ENCODE measurements at places on chromosomes 7 and 10. TPM values are rescaled to one million over a fixed set of nuclear protein-coding genes. Genes with fewer than 3 reads are reported as not detected.

GRCh38 chr10:113316506-113316905 is 236.3 kb upstream of the HABP2 start:
- DNase-seq = no peak
- no peak overlapping the region for H3K4me3 ChIP-seq
- no peak overlapping the region for H3K27ac ChIP-seq
- H3K27me3 ChIP-seq = no peaks in the 10 kb centered on the region
- peaks cover 3% of the 10 kb centered on the region for H3K4me1 ChIP-seq
- H3K36me3 ChIP-seq = no peaks in the 10 kb centered on the region

ANKRD1 gene
- not detected for total RNA-seq

DNA sequence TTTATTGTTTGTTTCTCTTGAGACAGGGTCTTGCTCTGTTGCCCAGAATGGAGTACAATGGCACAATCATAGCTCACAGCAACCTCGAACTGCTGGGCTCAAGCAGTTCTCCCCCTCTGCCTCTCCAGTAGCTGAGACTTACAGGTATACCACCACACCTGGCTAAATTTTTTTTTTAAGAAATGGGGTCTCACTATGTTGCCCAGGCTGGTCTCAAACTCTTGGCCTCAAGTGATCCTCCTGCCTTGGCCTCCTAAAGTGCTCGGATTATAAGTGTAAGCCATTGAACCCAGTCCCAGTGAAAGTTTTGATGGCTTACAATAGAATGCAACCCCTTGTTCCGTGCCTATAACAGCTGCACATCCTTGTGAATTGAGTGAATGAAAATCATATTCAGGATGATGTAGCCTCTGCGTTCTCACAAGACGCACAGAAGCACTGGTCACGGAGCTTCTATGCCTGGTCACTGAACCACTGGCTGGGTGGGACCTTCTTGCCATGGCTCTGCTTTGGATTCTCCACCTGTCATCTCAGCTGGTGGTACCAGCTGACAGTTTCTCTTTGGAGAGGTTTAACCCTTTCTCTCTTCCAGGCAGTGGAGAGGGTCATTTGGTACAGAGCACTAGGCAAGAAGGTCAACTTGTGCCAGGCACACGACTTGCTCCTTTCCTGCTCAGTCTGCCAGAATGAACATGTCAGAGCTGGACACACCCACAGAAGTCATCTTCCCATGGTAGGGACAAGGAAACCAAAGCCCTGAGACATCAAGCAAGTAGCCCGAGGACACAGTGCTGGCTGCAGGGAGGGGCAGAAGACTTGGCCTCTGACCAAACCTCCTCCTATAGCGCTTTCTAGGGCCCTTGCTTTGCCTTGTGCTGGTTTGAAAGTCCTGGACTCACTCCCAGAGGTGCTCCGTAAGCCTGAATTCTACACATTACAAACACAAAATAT is 89.6 kb downstream of the ATXN7L1 start:
- no peak overlapping the region for H3K4me3 ChIP-seq
- no peak overlapping the region for H3K27ac ChIP-seq
- no peaks in the 10 kb centered on the region for H3K36me3 ChIP-seq
- H3K4me1 ChIP-seq = no peaks in the 10 kb centered on the region

GRCh38 chr10:74808501-74808900 is 17.9 kb upstream of the KAT6B start:
- no peak for DNase-seq
- no peaks in the 10 kb centered on the region for H3K36me3 ChIP-seq
- no peaks in the 10 kb centered on the region for H3K4me1 ChIP-seq
- no peaks in the 10 kb centered on the region for H3K27me3 ChIP-seq
- no peak overlapping the region for H3K4me3 ChIP-seq

GRCh38 chr10:57014758-57015157 is 653.7 kb upstream of the ZWINT start:
- no peak overlapping the region for H3K4me3 ChIP-seq
- no peaks in the 10 kb centered on the region for H3K4me1 ChIP-seq
- no peaks in the 10 kb centered on the region for H3K27me3 ChIP-seq
- H3K27ac ChIP-seq = no peak overlapping the region
- no peak for DNase-seq

GRCh38 chr10:10235003-10235402 is 782.7 kb upstream of the CELF2 start:
- H3K27me3 ChIP-seq = no peaks in the 10 kb centered on the region
- no peak overlapping the region for H3K27ac ChIP-seq
- no peak overlapping the region for H3K4me3 ChIP-seq
- no peaks in the 10 kb centered on the region for H3K36me3 ChIP-seq
- no peak for DNase-seq

DNA sequence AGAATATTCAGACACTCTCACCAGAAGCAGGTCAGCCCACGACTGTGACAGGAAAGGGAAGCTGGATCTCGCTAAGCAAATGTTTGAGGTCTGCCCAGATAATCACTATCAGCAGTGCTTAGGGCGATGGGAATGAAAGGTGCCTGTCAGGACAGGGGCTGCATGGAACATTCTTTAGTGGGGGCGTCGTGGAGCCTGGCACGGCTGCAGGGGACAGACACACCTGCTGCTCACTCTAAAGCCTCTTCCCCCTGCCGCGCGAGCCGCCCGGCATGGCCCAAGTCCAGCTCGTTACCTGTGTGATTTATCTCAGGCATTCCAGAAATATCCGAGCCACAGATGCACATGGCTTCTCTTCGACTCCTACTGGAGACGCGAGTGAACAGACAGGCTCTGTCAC is 235.5 kb downstream of the GLRX3 start:
- H3K36me3 ChIP-seq = no peaks in the 10 kb centered on the region
- no peak overlapping the region for H3K27ac ChIP-seq
- DNase-seq = no peak
- H3K4me1 ChIP-seq = no peaks in the 10 kb centered on the region
- H3K27me3 ChIP-seq = no peaks in the 10 kb centered on the region

GRCh38 chr10:129029051-129029450 is 438.0 kb upstream of the MGMT start:
- H3K27ac ChIP-seq = no peak overlapping the region
- peaks cover 14% of the 10 kb centered on the region for H3K27me3 ChIP-seq
- no peak for DNase-seq
- peaks cover 5% of the 10 kb centered on the region for H3K4me1 ChIP-seq
- no peaks in the 10 kb centered on the region for H3K36me3 ChIP-seq

DNA sequence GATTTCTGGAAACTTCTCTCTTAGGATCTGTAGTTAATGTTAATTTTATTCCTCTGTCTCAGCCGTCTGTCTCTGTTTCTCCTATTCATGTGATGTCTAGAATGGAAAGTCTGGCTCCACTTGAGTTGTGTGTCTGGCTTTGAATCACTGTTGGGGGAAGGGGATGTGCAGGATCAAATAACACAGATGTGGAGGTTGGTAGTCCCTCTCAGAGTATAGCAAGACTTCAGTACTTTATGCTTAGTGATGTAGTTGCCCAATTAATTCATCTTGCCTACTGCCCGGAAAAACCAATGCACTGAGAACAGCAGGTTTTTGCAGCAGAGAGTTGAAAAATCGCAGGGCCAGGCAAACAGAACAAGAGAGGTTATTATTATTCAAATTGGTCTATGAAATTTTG is 79.2 kb downstream of the PHTF2 start:
- no peak overlapping the region for H3K27ac ChIP-seq
- H3K4me3 ChIP-seq = no peak overlapping the region
- no peaks in the 10 kb centered on the region for H3K36me3 ChIP-seq
- DNase-seq = no peak
- H3K4me1 ChIP-seq = no peaks in the 10 kb centered on the region
- no peaks in the 10 kb centered on the region for H3K27me3 ChIP-seq

DNA sequence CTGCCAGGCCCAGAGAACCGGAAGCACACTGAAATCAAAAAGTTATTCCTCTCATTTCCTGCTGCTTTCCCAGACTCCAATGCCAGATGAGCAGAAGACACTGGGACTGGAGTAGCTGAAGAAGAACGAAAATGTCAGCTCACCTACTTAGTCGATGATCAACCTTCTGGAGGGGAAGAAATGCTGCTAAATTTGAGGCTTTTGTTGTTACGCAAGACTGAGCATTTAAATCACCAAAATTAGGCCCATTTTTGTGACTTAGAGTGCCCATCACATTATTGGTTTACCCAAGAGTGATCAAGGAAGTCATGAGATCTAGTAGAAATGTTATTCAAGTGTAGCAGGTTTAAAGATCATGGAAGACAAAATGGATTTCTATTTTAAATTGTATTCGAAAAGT is 182.1 kb upstream of the PLXDC2 start:
- H3K36me3 ChIP-seq = no peaks in the 10 kb centered on the region
- H3K4me3 ChIP-seq = no peak overlapping the region
- DNase-seq = no peak

NUPR2 gene
- total RNA-seq = not detected

DNA sequence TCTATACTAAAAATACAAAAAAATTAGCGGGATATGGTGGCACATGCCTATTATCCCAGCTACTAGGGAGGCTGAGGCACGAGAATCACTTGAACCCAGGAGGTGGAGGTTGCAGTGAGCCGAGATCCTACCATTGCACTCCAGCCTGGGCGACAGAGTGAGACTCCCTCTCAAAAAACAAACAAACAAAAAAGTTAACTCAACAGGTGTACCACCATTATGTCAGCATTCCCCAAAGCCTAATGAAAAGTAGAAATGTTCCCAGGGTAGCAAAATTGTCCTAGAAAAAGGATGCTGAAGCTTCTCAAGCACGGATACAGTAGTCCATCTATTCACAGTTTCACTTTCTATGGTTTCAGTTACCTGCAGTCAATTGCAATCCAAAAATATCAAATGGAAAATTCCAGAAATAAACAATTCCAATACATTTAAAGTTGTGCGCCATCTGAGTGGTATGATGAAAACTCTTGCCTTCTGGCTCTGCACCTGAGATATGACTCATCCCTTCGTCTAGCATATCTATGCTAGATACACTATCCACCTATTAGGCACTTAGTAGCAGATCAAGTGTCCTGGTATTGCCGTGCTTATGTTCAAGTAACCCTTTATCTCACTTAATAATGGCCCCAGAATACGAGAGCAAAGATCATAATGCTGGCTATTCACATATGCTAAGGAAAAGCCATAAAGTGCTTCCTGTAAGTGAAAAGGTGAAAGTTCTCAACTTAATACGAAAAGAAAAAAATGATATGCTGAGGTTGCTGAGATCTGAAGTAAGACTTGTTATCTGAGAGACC is 37.2 kb upstream of the SLC35G1 start:
- no peak overlapping the region for H3K4me3 ChIP-seq
- no peaks in the 10 kb centered on the region for H3K36me3 ChIP-seq
- no peak overlapping the region for H3K27ac ChIP-seq
- no peaks in the 10 kb centered on the region for H3K27me3 ChIP-seq

GRCh38 chr7:28595801-28596200 is 183.5 kb downstream of the CREB5 start:
- H3K4me1 ChIP-seq = no peaks in the 10 kb centered on the region
- no peak overlapping the region for H3K27ac ChIP-seq
- no peak overlapping the region for H3K4me3 ChIP-seq
- no peak for DNase-seq
- H3K36me3 ChIP-seq = no peaks in the 10 kb centered on the region

GRCh38 chr7:110186334-110186733 is 904.6 kb upstream of the LRRN3 start:
- H3K27ac ChIP-seq = no peak overlapping the region
- DNase-seq = no peak
- no peaks in the 10 kb centered on the region for H3K4me1 ChIP-seq
- H3K4me3 ChIP-seq = no peak overlapping the region
- no peaks in the 10 kb centered on the region for H3K27me3 ChIP-seq
- no peaks in the 10 kb centered on the region for H3K36me3 ChIP-seq

DNA sequence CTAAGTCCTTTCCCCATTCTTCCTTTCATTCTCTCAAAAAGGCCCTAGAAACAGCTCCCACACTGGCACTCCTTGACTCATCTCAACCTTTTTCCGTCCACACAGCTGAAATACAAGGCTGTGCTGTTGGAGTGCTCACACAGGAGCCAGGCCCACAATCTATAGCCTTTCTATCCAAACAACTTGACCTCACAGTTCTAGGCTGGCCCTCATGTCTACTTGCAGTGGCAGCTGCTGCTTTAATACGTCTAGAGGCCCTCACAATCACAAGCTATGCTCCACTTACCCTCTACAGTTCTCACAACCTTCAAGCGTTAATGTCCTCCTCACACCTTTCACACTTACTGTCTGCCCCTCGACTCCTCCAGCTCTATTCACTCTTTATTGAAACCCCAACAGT is 12.0 kb upstream of the LRRC61 start:
- H3K27ac ChIP-seq = no peak overlapping the region
- no peaks in the 10 kb centered on the region for H3K27me3 ChIP-seq
- no peak for DNase-seq
- no peaks in the 10 kb centered on the region for H3K36me3 ChIP-seq
- H3K4me3 ChIP-seq = no peak overlapping the region

GRCh38 chr10:79046741-79047583 is 21.8 kb upstream of the ZMIZ1 start:
- H3K27ac ChIP-seq = no peak overlapping the region
- no peaks in the 10 kb centered on the region for H3K36me3 ChIP-seq
- H3K27me3 ChIP-seq = no peaks in the 10 kb centered on the region
- H3K4me3 ChIP-seq = no peak overlapping the region
- peaks cover 24% of the 10 kb centered on the region for H3K4me1 ChIP-seq
- no peak for DNase-seq

GRCh38 chr10:85003083-85003482 is 674.7 kb downstream of the CCSER2 start:
- no peak for DNase-seq
- no peak overlapping the region for H3K4me3 ChIP-seq
- H3K27me3 ChIP-seq = no peaks in the 10 kb centered on the region

USP6NL gene
- total RNA-seq = 2.5 TPM

STARD3NL gene
- total RNA-seq = 38.3 TPM

MORN4 gene
- 1.6 TPM for total RNA-seq

RADIL gene
- not detected for total RNA-seq

DNA sequence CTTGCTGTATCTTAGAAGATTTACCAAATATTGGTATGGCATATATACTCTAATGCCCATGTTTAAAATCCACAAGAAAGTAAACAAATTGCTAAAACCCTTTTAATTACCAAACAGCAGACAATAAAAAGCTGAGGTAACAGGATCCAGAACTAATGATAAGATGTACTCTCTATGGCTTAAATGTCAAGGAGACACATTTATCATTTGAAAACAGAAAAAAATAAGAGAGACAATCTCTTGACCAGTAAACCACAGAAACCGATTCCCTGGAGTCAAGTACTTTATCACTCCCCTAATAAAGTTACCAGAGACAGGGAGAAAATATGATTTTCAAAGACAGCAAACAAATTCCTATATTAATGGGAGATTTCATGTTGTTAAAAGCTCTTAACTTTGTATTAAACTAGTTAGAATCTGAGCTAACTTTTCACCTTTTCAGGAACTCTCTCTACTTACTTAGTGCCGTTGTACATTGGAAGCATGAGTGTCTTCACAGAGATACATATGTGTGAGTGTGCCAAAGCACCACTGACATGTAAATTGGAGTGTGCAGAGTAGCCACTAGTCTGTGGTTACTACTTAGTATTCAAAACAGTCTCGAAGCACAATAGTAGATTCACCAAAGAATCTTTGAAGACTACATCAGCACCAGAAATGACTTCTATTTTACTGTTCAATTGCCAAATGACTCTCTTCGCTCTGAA is 44.2 kb downstream of the TSPAN12 start:
- no peaks in the 10 kb centered on the region for H3K27me3 ChIP-seq
- H3K4me1 ChIP-seq = no peaks in the 10 kb centered on the region
- no peaks in the 10 kb centered on the region for H3K36me3 ChIP-seq
- no peak overlapping the region for H3K4me3 ChIP-seq
- H3K27ac ChIP-seq = no peak overlapping the region
- no peak for DNase-seq

OR6V1 gene
- total RNA-seq = not detected

All from natural killer cell (primary cell).